ENCODE measurements at places on chromosomes 6 and 20. TPM values are rescaled to one million over a fixed set of nuclear protein-coding genes. Genes with fewer than 3 reads are reported as not detected.

DNA sequence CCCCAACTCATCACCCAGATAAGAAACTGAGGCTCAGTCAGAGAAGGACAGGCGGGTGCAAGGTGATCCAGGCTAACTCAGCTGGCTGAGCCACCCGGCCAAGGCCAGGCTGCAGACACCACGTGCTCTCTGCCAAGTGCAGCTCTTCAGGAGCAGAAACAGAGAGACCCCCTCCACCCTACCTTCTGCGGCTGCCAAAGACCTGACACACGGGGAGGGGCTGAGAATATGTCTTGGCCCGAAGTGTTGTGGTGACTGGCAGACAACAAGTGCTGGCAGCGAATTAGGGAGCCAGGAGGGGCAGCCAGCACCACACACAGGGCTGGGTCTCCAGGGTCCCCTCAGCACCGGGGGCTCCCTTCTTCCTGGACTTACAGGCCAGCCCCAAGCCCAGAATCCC is 22.5 kb downstream of the PREX1 start:
- peaks cover 5% of the 10 kb centered on the region for H3K4me1 ChIP-seq
- no peaks in the 10 kb centered on the region for H3K27me3 ChIP-seq
- no peak overlapping the region for H3K4me3 ChIP-seq

DNA sequence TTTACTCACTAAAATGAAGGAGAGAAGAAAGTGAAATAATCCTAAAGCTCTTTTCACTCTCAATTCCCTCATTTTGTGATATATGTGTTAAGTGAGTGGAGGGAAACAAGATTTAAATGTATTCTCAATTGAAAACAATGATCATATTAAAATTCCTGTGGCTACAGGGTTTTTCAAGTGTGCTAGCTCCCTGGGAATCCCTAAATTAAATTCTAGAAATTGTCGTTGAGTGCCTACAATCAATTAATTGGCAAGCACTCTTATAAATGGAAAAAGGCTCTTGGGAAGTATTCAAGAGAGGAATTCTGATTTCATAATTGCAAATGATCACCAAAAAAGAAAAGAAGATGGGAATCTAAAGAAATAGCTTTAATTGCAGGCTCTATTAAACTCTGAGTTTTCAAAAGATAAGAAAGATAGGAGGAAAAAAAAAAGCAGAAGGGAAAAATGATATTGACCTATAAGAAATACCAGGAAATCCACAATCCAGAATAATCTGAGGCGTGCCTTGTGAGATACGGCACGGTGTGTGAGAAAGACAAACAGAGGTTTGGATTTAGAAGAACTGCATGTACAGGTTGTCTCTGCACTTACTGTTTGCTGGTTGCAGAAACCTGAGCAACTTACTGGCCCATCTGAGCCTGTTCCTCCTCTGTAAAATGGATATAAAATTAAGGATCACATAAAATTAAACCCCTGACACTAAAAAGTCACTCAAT is 18.3 kb upstream of the MBOAT1 start:
- no peak overlapping the region for H3K4me3 ChIP-seq
- no peak overlapping the region for H3K27ac ChIP-seq
- H3K36me3 ChIP-seq: no peaks in the 10 kb centered on the region
- no peaks in the 10 kb centered on the region for H3K27me3 ChIP-seq
- no peak for DNase-seq

GRCh38 chr6:121067381-121067780 is 266.9 kb downstream of the TBC1D32 start:
- no peak overlapping the region for H3K27ac ChIP-seq
- H3K4me1 ChIP-seq: no peaks in the 10 kb centered on the region
- no peak overlapping the region for H3K4me3 ChIP-seq

- no peak overlapping the region for H3K4me3 ChIP-seq
- DNase-seq: no peak
- no peaks in the 10 kb centered on the region for H3K36me3 ChIP-seq
- no peaks in the 10 kb centered on the region for H3K27me3 ChIP-seq
- no peaks in the 10 kb centered on the region for H3K4me1 ChIP-seq
Observed at GRCh38 chr6:161407115-161407514, 133.3 kb upstream of the AGPAT4 start.

DNA sequence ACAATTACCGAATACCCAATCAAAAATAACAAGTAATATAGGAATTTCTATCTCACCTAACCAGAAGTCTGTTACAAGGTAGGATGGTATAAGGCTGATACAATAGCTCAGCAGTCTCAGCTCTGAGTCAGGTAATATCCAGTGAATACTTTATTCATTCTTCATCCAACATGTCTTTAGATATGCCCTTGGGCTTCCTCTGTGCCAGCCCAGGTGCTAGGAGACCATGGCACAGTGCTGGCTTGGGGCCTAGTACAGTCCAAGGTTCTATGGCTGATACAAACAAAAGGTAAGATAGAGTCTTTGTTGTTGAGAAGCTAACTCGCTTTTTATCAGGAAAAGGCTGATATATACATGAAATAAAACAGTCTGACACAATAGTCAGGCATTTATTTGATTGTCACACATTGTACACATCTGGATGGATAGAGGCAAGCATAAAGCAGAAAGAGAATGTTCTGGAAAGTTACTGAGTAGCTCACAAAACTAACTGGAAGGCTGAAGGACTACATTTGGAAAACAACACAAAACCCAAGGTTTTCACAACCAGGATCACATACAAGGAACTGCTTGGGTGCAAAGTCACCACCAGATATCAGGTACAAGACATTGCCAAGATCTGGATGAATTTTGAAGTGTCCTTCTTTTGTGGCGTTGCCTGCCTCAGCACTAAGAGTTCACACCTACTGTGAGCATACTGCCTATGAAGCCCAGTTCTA is 110.4 kb upstream of the SCAF8 start:
- H3K4me3 ChIP-seq: no peak overlapping the region
- no peaks in the 10 kb centered on the region for H3K27me3 ChIP-seq
- no peaks in the 10 kb centered on the region for H3K36me3 ChIP-seq
- H3K4me1 ChIP-seq: no peaks in the 10 kb centered on the region
- DNase-seq: no peak

DNA sequence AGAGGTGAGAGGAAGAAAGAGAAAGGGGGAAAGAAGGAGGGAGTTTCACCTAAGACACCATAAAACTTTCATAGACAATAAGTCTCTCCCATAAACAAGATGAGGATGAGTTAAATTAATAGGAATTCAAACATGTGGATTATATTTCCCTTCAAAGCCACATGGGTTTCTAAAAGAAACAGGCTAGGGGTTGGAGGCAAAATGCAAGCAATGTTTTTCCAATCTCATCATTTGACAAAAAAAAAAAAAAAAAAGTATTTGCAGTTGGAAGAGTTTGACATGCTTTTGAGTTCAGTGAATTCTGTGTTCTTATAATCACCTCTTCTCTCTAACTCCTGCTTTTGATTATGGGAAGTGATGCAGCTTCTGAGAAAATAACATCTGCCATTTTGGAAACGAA is 286.5 kb upstream of the PRND start:
- no peaks in the 10 kb centered on the region for H3K4me1 ChIP-seq
- H3K27ac ChIP-seq: no peak overlapping the region
- no peaks in the 10 kb centered on the region for H3K36me3 ChIP-seq
- no peak overlapping the region for H3K4me3 ChIP-seq
- no peaks in the 10 kb centered on the region for H3K27me3 ChIP-seq

DNA sequence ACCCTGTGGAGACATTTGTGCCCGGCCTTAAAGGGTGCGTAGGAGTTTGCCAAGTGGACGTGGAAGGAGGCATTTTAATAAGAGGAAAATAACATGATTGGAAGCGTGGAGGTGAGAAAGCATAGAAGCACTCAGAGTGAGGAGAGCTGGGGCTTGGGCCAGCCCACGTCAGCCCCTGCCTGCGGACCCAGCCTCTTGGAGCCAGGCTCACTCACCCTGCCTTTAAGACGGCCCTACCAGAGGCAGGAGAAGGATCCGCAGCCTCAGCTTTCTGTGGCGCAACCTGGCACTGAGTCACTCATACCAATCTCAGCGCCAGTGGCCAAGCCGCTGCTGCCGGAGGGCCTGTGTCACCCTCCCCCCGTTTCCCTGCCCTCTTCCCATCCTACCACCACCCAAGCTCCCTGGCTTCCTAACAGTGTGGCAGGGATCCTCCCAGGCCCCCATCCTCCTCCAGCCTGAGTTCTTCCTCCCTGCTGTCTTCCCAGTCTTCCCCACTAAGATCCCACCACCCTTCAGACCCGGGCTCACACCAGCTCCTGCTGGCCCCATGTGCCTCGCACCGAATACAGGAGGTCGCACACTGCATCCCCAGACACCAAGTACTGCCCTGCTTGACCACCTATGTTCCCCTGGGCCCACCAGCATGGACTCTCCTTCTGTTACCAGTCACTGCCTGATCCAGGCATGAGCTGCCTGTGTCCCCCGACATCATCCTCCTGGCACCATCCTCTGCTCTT is 285.2 kb downstream of the UST start:
- H3K36me3 ChIP-seq: no peaks in the 10 kb centered on the region
- no peaks in the 10 kb centered on the region for H3K27me3 ChIP-seq
- H3K4me3 ChIP-seq: no peak overlapping the region
- no peak overlapping the region for H3K27ac ChIP-seq
- H3K4me1 ChIP-seq: peaks cover 2% of the 10 kb centered on the region
- DNase-seq: no peak

RAB23 gene
- total RNA-seq: 3.9 TPM

DNA sequence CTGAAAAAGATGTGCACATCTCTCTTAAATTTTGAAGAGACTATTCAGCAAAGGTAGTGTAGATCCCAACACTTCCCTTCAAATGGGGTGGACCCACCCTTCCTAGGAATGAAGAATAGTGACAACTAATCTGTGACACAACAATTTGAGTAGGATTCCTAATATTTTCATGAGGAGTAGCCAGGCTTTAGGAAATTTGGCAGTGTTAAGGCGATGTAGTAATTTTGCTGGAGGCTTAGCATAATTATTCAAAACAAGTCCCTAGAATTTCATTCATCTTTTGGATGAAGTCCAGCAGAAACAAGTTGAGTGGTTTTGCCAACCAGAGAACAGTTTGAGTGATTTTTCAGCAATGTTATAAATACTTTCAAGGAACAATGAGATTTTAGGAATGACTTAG is 52.4 kb downstream of the ELOVL4 start:
- no peak overlapping the region for H3K27ac ChIP-seq
- DNase-seq: no peak
- H3K4me1 ChIP-seq: no peaks in the 10 kb centered on the region
- H3K36me3 ChIP-seq: no peaks in the 10 kb centered on the region
- H3K4me3 ChIP-seq: no peak overlapping the region

GRCh38 chr6:124090491-124090890 is 286.8 kb downstream of the NKAIN2 start:
- no peaks in the 10 kb centered on the region for H3K27me3 ChIP-seq
- no peak overlapping the region for H3K4me3 ChIP-seq
- no peaks in the 10 kb centered on the region for H3K4me1 ChIP-seq
- DNase-seq: no peak
- no peaks in the 10 kb centered on the region for H3K36me3 ChIP-seq

GHRH gene
- total RNA-seq: not detected

- H3K4me3 ChIP-seq: no peak overlapping the region
- no peaks in the 10 kb centered on the region for H3K4me1 ChIP-seq
- no peak overlapping the region for H3K27ac ChIP-seq
- H3K27me3 ChIP-seq: no peaks in the 10 kb centered on the region
- H3K36me3 ChIP-seq: no peaks in the 10 kb centered on the region
Observed at GRCh38 chr6:1110164-1110563, 201.7 kb upstream of the FOXQ1 start.

C20orf204 gene
- total RNA-seq: 1.8 TPM
